Psoas muscle (tissue), 8 donors: ENCODE measurements at places on chromosomes 6 and 20.

DNA sequence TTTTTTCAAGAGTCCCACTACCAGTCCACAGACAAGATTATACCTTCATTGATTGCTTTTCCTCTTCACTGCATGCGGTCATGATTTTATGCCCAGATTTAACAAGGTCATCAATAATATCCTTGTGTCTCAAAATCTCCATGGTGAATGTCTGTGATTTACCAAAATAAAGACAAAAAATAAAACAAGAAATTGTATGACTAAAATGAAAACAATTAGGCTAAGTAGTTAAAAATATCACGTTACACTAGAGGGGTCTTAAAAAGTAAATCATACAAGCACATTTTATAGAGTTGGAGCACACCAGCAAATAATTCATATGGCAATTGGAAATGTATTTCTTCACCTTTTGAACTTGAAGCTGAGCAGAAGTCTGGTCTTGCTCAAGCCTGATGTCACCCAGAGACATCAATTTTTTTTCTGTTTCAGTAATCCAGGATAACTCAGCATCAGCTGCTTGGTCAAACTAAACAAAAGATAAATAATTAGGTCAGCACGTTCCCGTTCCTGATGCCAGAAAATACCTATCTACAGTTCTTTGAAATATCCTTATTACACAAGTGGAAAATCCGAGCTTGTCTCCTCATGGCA is 125.4 kb downstream of the DST start:
- no peak for DNase-seq

DNA sequence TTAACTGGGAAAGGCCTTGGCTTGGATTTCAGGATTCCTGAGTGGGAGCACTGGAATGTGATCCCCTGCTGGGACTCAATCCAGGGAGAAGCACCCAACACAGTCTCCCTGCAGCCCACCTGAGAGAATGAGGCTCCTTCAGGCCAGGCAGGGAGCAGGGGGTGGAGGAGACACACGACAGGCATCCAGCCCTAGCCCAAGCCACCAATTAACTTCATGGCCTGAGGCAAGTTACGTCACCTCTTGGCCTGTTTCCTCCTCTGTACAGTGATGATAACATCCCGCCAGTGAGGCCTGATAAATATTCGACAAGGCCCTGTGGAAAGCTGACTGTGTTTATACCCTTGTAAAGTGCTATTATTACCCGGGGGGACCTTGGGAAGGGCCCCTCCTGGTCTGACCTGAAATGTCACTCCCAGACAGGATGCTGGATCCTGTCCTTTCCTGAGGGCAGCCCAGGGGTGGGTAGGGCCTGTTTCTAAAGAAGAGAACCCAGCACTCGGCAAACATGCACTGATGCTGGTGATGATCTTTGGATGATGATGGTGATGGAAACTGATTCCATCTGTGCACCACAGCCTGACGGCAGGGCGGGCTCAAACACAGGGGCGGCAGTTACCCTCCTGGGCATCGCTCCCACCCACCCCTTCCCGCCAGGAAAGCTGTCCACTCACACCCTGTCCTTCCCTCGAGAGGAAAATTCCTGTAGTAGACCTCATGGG is 12.4 kb downstream of the FRS3 start:
- DNase-seq, result no peak

DNA sequence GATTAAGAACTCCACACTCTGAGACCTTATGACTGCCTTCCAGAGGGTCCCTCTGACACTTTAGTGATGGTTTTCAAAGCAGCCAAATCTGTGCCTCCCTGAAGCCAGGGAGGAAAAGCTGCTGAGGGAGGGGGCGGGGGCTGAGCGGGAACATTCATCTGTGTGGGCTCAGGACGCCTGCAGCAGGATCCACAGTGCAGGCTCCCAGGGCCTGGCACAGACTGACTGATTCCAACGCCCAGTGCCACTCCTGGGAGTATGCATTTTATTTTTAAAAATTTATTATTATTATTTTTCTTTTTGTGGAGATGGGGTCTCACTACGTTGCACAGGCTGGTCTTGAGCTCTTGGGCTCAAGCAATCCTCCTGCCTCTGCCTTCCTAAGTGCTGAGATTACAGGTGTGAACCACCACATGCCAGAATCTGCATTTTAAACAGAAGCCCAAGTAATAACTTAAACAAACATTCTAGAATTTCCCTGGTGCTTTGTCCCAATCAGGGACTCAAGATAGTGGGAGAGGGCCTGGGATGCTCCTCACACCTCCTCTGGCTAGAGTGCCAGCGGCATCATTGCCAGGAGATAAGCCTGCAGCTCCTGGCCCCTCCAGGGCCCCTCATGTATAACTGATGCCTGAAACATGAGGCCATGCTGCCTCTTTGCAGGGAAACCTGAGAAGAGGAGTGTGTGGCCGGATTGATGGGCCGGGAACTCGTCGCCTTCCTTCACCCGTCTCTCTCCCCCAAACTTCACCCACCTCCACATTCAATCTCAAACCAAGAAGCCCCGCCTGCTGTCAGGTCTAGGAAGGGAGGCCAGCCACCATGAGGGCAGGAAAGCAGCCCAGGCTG is 438 bp upstream of the TMC2 start:
- DNase-seq, result no peak

- no peak for DNase-seq
Measured at GRCh38 chr6:170294298-170294730, 3.4 kb upstream of the DLL1 start.

DNA sequence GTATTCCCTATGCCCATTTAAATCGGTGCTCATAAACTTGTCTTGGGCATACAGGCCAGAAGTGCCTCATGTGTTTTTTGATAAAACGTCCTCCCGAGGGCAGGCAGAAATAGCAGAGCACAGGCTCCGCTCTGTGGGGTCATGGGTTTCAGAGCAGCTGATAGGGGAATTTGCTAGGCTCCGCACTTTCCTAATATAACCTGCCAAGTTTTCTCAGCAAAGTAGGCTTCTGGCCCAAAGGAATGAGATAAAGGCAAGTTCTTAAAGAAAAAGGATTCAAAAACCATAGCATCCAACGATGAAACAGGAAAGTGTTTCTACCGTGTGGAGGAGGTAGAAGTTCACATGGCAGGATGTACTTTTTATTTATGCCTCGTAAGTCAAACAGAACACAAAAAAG is 69.8 kb upstream of the RALGAPA2 start:
- no peak for DNase-seq

DNA sequence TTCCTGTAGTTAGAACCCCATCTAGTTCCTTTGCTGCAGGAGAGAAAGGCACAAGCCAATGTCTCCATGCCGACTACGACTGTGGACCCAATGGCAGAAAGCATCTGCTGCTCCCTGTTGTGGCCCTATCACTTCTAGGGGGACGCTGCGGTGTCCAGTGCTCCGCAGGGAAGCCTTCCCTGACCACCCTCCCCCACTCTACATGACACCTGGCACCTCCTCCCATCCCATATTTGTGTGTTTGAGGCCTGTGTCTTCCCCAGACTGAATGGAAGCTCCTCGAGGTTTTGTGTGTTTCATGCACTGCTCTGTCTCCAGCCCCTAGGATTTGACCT is 159.5 kb downstream of the DTNBP1 start:
- DNase-seq, result no peak

- DNase-seq, result no peak
Measured at GRCh38 chr6:123000244-123000770, 4.3 kb downstream of the CLVS2 start.
